Stimulated activated CD4-positive, alpha-beta T cell treated with anti-CD3 and anti-CD28 coated beads, Interleukin-1b, Interleukin-23, amount 100 ng/mL, for 24 hours (primary cell): ENCODE measurements at places on chromosomes 16 and 17.

GRCh38 chr17:58189436-58190146 lies 2.9 kb upstream of the EPX start:
- no peak for DNase-seq

DNA sequence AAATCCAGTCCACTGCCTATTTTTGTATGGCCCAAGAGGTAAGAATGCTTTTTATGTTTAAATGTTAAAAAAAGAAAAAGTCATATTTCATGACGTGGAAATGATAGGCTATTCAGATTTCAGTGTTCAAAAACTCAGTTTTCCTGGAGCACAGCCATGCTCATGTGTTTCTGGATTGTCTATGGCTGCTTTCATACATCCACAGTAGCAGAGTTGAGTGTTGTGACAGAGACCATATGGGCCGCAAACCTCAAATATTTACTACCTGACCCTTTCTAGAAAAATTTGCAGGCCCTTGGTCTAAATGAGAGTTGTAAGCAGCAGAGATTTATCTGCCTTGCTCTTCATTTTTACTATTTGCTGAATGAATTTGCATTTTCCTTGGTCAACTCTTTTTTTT lies 264.1 kb downstream of the CBLN1 start:
- no peak for DNase-seq

DNA sequence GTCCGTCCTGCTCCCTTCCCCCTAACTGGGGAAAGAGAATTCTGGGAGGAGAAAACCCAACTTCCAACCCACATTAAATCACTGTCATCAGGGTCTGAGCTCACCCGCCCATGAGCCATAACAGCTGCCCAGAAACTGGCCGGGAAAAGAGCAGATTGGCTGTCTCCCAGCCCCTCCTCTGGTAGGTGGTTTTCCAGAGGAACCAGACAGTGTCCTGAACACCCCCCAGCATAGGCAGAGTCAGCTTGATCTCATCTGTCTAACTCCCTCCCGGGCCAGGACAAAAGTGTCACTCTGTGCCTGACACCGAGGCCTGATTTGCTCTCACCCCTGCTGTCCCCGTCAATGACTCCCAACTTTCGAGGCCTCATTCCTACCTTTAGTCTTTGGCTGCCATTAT lies 197.0 kb downstream of the AXIN2 start:
- DNase-seq = no peak

- no peak for DNase-seq
Measured at GRCh38 chr17:48553826-48554225, 8.9 kb upstream of the HOXB2 start.

DNA sequence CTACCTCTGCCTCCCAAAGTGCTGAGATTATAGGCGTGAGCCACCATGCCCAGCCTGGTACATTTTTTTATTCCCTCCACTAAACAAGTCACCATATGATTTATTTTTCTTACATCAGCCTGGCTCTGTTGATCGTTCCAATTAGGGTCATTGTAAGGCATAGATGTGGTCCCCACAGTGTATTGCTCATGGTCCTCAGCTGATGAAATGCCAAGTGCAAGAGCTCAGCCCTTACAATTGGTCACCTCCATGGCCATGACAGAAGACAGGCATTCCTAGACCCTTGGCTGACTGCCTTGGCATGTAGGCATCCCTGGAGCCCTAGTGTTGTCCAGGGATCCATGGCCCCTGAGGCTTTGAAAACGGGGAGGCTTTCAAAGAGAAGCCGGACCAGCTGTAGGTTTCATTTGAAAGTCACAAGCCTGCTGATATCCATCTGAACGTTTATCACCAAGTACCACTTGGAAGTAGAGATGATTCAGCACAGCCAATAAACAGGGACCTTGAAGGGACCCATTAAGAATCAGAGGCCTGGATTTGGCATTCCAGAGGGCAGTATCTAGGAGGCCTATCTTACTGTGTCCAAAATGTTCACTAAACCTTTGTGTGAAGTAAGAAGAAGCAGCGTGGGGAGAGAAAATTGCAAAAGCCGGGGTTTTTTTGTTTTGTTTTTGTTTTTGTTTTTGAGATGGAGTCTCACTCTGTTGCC lies 20.6 kb upstream of the PRKCA start:
- no peak for DNase-seq

DNA sequence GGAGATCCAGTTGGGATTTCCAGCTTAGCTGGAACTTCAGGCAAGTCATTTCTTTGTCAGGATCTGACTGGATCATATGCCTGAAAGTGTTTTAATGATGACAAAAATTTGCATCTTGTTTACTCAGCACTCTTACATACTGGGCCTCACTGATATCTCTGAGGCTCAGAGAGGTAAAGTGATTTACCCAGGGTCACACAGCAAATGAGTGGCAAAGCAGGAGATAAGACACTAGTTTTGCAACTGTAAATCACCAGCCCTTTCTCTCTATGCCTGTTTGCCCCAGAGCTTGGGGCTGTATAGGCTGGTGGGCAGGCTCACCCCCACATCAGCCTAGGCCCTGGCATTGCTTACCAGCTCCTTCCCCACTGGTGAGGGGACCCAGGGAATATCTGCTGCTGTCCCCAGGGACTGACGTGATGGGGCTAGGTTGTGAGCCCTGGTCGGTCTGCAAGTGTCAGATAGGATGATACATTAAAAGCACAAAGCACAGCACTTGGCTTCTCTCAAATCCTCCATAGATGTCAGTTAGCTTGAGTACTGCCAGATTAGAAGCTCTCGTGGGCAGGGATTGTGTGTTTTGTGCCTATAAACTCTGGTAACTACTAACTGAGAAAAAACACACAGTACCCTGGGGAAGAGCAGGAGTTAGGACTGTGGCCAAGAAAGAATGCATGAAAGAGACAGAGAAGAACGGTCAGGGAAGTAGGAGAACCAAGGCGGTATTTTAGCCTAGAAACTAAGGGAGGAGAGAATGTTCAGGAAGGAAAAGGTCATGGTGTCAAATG lies 165.4 kb downstream of the COPRS start:
- DNase-seq = no peak

DNA sequence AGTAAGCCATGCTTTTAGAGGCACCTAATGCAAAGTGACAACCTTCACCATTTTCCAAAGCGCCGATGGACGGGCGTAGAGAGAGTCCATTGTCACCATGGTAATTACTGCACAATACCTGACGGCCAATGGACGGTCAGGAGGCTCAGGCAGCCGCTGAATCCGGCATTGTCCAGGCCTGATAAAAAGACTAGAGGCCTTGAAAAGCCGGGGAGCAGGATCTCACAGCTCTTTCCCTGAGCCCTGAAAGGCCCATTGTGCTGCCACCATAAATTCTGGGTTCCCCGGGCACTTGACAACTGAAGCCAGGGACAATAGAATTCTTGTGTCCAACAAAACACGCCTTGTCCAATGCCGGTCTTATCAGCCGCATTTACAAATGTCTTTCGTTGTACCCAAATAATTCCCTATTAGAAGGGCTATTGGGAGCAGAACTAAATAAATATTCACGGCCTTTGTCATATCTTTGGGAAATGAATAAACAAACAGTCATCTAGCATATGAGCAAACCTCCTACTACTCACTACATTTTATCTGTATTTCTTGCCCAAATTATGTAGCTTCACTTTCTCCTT lies 62.4 kb downstream of the CDH11 start:
- DNase-seq = no peak

DNA sequence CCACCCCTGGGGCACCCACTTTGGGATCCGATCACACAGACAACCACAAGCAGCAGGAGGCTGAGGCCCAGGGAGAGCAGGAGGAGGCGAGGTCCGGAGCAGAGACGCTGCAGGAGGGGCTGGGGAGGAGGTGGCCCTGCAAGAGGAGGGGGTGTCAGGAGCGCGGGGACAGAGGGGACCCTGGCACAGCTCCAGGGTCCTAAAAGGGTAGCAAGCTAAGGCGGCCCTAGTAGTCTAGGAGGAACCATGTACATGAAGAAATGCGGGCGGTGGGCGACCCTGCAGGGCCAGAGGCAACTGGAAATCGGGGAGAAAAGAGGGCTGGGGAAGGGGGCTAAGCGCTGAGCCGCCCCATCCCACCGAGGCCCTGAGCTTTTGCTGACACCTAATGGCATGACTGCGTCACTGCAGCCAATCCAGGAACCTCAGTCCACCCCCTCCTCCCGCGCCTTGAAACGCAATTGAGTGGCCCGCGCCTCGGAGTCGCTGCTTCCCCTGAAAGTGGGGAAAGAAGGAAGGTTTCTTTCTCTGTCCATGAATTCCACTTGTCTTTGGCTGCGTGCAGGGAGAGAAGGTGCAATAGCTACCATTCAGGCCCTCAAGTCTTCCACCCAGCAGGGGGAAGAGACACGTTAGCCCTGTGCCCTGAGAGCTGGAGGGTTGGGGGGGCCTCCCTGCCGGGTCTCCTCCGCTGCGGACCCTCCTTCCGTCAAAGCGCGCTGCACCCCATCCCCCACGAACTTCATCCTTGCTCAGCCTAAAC lies 1.8 kb downstream of the ASGR1 start:
- DNase-seq = peak; percentile 30

GRCh38 chr16:89024546-89025060 lies 47.6 kb upstream of the CBFA2T3 start:
- DNase-seq = no peak

- DNase-seq = peak; percentile 75
Measured at GRCh38 chr17:75012346-75013091, at the start of gene MRPL58. Gene MRPL58 (plus strand): TSS chr17:75012670. CDS start chr17:75012687, 17 bp downstream.

DNA sequence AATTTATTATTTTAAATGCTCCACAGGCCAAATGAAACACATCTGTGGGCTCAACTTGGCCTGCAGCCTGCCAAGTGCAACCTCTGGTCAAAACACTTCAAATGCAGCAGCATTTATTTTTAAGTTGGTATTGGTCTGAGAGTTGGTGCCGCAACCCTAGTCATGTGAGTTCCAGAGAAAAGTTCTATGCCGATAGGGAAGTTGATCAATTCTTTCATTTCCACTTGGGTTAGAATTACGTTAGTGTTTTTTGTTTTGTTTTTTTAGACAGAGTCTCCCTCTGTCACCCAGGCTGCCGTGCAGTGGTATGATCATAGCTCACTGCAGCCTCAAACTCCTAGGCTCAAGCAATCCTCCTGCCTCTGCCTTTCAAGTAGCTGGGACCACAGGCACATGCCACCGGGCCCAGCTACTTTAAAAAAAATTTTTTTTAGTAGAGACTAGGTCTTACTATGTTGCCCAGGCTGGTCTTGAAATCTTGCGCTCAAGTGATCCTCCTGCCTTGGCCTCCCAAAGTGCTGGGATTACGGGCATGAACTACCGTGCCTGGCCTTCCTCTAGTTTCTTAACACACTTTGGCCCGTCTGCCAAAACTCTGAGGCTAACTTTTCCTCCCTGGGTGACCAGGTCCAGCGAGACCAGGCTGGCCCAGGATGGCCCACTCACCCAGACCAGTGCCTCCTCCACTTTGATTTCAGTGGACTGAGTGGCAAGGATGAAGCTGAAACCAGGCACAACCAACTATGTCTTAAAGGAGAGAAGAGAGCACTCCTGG lies 221.1 kb downstream of the MRTFB start:
- DNase-seq = no peak

- DNase-seq = no peak
Measured at GRCh38 chr17:37317867-37318266, 57.9 kb upstream of the C17orf78 start.

- DNase-seq = no peak
Measured at GRCh38 chr16:3328643-3329042, 23.3 kb downstream of the ZNF75A start.

- no peak for DNase-seq
Measured at GRCh38 chr16:68233835-68234187, 2.1 kb downstream of the ESRP2 start.

- DNase-seq = no peak
Measured at GRCh38 chr17:1455291-1455796, 688 bp downstream of the CRK start.

DNA sequence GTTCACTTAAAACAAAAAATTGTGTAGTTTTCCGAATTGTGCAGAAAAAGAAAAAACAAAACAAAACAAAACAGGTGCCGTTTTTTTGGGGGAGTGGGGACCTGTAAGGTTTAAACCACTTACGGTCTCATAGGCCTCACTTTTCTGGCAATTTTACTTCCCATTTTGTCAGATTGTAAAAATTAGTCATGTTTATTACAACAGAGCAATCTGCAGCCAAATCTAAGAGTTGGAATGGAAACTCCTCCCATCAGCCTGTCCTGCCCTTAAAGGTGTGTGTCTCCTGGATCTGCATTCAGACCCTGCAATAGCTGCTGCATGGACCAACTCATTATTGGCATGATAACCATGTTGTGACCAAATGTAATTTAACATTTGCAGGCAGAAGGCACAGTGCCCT lies 8.2 kb upstream of the SALL1 start:
- DNase-seq = no peak

GRCh38 chr17:54860617-54861470 lies 39.8 kb upstream of the TOM1L1 start:
- DNase-seq = no peak

DNA sequence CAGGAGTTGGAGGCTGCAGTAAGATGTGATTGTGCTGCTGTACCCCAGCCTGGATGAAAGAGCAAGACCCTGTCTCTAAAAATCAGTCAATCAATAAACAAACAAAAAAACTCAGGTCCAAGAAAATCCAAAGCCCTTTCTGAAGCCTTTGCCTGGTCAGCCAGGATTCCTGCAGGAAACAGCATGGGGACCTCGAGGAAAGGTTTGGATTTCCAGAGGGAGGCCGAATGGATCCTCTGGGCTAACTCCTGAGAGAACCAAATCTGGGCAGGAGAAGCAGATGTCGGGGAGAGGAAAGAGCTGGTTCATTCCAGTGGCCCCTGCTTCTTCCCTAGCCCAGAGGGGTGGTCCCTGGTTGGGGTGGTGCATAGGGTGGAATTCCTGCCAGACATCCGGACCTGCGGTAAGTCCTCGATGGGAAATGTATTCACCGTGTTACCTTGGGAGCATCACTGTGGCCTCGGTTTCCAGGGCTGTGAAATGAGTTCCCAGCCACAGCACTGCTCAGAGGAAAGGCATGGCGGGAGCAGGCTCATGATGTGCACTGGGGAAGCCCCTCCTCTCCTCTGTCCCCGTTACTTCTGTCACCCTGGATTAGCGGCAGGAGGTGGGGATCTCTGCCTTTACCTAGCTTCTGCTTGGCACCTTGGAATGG lies 75.1 kb downstream of the CYLD start:
- no peak for DNase-seq

DNA sequence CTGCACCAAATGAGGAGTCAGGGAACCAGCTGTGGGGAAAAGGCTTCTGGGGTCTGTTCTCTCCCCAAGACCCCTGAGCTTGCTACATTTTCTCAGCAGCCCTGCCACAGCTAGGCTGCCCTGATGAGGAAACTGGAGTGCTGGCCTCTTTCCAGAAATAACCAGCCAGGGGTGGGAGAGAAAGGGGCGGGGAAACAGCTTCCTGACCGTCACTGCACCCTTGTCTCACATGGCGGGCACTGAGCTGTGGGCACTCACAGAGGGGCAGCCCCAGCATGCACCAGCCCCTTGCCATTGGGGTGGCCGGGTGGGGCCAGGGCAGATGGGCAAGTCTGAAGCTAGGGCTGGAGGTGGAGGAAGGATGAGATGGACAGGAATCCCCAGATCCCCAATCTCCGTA lies 2.9 kb downstream of the SRL start:
- DNase-seq = no peak
